ENCODE measurements at places on chromosomes 3 and 15.

- no peaks in the 10 kb centered on the region for H3K27me3 ChIP-seq
- no peaks in the 10 kb centered on the region for H3K36me3 ChIP-seq
- H3K4me3 ChIP-seq = no peak overlapping the region
- DNase-seq = no peak
Measured at GRCh38 chr3:74134831-74135230, 479.6 kb downstream of the CNTN3 start.

DNA sequence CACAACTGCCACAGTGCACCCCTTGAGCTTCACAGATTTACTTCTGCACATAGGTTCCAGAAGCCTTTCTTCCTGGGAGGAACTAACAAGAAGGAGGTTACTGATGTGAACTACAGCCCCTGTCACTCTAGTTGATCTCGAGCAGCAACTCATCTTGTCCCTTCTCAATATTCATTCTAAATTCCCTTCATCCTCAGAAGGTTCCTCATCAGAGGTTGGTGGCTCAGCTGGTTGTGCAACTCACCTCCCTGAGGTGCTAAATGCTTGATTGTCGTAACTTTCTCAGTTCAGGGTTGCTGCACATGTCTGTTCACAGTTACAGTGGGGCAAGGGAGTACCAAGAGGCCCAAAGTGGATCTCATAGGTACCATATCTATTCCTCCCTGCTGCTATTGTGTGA, 5.7 kb upstream of the A4GNT start:
- DNase-seq = no peak
- H3K4me1 ChIP-seq = peaks cover 15% of the 10 kb centered on the region
- no peak overlapping the region for H3K4me3 ChIP-seq
- H3K36me3 ChIP-seq = no peaks in the 10 kb centered on the region

- H3K27ac ChIP-seq = no peak overlapping the region
- DNase-seq = no peak
- no peaks in the 10 kb centered on the region for H3K4me1 ChIP-seq
- no peak overlapping the region for H3K4me3 ChIP-seq
Measured at GRCh38 chr3:85781806-85782205, 823.0 kb downstream of the CADM2 start.

- no peak for DNase-seq
- H3K36me3 ChIP-seq = no peaks in the 10 kb centered on the region
Measured at GRCh38 chr3:188822004-188822403, 349.8 kb upstream of the TPRG1 start.

DNA sequence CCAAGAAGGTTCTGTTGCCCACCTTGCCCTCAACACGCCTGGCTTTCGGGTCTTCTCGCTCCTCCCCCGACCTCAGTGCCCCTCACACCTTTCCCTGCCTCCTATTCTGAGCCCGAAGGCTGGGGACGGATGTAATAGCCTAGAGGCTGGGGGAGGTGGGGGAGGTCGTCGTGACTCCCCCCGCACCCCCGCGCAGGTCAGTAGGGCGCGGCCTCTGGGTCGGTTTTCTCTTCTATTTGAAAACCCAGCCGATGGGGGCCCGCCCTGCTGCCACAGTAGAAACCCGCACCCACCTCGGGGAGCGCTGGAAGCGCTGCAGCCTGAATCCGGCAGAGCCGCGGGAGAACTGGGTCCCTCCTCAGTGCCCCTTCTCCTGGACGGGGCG, 1.0 kb upstream of the RBPMS2 start:
- no peaks in the 10 kb centered on the region for H3K36me3 ChIP-seq
- DNase-seq = no peak
- H3K27ac ChIP-seq = no peak overlapping the region

- H3K4me1 ChIP-seq = no peaks in the 10 kb centered on the region
- H3K27ac ChIP-seq = no peak overlapping the region
- DNase-seq = no peak
- H3K4me3 ChIP-seq = no peak overlapping the region
- peaks cover 42% of the 10 kb centered on the region for H3K27me3 ChIP-seq
Measured at GRCh38 chr3:128439226-128439625, 27.5 kb downstream of the DNAJB8 start.

DNA sequence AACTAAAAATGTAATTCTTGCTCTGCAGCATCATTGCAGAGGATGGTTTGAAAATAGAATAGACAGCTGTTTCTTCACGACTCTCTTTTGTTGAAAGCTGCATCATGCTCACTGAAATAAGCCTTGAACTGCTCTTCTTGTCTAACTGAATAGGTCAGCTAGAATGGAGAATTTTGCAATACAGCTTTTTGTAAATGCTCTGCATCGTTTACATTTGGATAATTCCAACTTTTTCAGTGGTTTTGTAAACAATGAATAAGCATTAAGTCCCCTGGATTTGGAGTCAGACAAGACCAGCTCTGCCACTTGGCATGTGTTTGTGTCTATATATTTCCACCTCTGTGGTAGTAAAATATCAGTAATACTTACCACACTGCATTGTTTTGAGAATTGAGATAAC, 95.2 kb downstream of the PLSCR2 start:
- no peaks in the 10 kb centered on the region for H3K27me3 ChIP-seq
- H3K4me1 ChIP-seq = no peaks in the 10 kb centered on the region

- DNase-seq = no peak
- H3K4me1 ChIP-seq = peaks cover 5% of the 10 kb centered on the region
- H3K27ac ChIP-seq = no peak overlapping the region
- no peaks in the 10 kb centered on the region for H3K27me3 ChIP-seq
- H3K36me3 ChIP-seq = no peaks in the 10 kb centered on the region
Measured at GRCh38 chr3:32842987-32843386, 25.2 kb downstream of the TRIM71 start.

DNA sequence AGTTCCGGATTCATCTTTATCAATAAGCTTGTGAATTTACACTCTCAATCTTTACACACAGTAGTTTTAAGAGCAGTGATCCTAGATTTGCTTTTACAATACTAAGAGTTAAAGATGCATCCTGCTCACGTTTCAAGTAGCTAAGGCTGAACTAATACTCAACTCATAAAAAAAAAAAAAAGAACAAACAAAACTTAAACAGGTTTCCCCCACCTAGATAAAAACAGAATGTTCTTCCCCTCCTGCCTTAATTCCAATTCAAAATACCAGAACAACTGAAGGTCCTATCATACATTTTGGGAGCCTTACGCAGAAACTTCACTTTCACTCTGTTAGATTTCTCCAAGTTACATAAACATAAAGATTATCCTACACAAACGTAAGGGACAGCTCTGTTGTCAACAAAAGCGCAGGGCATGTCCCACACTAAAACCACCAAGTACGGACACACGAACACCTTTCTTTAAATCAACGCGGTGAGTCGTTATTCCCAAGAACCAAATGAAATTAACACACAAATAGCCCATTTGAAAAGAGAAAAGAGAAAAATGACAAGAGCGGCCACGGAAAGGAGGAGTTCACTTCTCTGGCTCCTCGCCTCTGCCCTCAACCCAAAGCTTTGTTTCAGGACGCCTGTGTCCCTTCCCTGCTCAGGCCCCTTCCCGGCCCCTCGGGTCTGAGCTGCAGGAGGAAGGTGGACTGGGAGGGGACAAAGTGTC, 941 bp downstream of the CBLB start:
- peaks cover 65% of the 10 kb centered on the region for H3K4me1 ChIP-seq
- no peaks in the 10 kb centered on the region for H3K27me3 ChIP-seq
- DNase-seq = no peak
- H3K4me3 ChIP-seq = peak overlapping the region; percentile 90
